RPMI8226 (cell line): ENCODE measurements at places on chromosomes 2 and 18.

DNA sequence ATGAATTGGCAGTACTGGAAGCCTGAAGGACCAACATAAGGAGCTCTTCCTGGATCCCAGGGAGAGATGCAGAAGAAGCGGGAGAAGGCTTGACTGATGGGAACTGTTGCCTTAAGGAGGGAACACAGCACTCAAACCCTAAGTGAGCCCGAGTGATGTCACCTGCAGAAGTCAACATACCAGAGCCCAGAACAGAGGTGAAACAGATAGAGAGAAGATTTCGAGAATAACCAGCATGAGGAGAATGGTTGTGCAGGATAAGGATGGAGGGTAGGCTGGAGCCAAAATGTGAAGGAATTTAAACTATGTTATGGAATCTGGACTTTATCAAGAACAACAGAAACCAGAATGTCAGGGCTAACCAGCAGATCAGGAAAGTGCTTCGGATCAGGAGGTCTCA is 463.1 kb upstream of the DDX18 start:
- DNase-seq = no peak

DNA sequence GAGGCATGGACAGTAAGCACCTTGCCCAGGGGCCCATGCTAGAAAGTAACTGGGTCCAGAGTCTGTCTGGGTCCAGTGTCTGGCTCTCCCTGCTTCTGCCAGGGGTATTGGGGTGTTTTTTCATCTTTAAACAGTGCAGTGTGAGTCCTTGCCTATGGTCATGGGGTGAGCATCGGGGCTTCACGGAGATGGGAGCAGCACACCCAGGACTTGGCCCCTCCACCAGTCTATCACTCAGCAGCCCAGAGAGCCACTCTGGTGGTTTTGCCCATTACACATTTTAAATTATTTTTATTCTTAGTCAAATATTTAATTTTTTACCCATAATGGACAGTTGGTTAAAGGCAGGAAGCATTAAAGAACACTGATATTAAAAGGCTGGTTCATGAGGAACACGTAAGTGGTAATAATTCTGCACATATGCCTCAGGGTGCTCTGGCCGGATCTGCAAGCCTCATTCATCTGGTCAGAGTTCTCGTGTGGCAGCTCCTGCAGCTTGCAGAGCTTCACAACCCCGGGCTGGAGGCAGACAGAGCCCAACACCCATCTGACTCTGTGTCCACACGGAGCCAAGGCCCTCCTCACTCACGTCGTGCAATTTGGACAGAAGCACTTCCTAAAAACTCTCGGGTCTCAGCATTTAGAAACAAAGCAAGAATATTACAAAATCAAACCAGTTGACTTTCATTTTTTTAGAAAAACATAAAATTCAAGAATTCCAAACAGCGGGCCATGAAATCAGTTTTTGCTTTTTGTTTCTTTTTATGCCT is 204.1 kb downstream of the CTIF start:
- DNase-seq = no peak

DNA sequence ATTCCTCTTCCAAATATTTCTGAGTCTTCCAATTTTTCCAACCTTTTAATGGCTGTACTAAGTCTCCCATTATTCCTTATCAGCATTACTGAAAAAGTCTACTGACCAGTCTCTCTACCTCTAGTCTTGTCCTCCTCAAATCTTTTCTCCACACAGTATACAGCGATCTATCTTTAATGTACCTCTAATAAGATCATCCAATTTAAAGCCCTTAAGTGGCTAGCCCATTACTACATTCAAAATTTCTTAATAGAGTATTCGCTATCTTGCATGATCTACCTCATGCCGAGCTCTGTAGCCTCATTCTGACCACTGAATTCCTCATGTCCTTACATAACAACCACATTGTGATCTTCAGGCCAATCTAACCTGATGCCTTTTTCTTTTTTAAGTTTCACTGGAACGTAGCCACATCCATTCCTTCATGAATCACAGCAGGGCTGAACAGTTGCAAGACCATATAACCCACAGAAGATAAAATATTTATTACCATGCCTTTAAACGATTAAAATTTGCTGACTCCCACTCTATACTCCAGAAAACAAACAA is 57.9 kb downstream of the SLC66A3 start:
- no peak for DNase-seq

DNA sequence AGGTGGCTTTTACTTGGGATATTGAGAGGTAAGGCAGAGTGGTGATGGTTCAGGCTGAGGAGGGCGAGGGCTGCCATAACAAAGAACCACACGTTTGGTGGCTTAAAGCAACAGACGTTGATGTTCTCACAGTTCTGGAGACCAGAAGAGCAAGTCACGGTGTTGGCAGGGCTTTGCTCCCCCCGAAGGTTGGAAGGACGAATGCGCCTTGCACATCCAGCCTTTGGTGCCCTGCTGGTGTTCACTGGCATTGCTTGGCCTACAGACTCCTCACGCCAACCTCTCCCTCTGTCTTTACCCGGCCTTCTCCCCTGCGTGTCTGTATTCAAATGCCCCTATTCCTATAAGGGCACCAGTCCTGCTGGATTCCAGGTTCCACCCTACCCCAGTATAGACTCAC is 125.4 kb downstream of the TPO start:
- peak; percentile 44 for DNase-seq

DNA sequence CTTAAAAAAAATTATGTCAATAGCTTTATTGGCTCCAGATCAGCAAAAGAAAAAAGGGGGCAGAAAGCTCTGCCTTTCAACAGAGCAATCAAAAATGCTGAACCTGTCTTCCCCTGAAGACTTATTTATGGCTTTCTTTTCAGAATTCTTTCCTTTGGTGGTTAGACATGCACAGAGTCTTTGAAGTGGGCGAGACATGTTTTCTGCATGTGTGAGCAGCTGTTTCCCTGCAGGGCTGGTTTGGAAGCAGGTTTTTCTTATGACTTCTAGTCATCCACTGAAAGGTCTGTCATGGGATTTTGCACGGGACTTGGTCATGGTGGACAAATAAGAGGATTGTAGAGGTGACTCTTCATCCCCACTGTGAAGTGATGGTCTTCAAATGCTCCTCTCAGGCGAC is 160.3 kb downstream of the VAPA start:
- no peak for DNase-seq

- DNase-seq = no peak
These were observed 290.8 kb downstream of the GBX2 start for GRCh38 chr2:235877275-235877802.

- DNase-seq = no peak
These were observed 20.3 kb downstream of the RALB start for GRCh38 chr2:120272763-120273481.

DNA sequence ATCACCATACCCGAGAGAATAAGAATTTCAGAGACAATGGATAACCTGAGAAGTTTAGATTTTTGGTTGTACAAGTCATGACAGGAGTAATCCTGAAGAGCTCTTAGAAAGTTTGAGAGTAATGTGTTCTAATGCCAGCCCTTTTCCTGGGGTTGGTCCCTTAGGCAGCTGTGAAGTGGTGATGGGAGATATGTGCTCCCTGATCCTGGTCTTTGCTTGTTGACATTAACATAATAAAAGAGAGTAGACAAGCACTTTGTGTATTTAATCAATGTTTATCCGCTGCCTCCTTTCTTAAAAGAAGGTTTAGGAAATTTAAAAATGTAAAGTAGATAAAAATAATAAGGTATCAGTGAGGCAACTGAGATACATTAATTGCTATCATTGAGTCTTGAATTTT is 13.8 kb upstream of the DSC3 start:
- no peak for DNase-seq

DNA sequence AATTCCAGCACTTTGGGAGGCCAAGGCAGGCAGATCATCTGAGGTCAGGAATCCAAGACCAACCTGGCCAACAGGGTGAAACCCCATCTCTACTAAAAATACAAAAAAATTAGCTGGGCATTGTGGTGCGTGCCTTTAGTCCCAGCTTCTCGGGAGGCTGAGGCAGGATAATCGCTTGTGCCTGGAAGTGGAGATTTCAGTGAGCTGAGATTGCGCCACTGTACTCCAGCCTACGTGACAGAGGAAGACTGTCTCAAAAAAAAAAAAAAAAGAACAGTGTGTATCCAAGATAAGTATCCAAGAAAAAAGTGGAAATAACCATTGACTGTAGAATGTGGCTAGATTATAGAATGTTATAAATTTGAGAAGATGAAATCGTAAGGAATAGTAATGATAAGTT is 142.1 kb downstream of the FAM124B start:
- DNase-seq = no peak

DNA sequence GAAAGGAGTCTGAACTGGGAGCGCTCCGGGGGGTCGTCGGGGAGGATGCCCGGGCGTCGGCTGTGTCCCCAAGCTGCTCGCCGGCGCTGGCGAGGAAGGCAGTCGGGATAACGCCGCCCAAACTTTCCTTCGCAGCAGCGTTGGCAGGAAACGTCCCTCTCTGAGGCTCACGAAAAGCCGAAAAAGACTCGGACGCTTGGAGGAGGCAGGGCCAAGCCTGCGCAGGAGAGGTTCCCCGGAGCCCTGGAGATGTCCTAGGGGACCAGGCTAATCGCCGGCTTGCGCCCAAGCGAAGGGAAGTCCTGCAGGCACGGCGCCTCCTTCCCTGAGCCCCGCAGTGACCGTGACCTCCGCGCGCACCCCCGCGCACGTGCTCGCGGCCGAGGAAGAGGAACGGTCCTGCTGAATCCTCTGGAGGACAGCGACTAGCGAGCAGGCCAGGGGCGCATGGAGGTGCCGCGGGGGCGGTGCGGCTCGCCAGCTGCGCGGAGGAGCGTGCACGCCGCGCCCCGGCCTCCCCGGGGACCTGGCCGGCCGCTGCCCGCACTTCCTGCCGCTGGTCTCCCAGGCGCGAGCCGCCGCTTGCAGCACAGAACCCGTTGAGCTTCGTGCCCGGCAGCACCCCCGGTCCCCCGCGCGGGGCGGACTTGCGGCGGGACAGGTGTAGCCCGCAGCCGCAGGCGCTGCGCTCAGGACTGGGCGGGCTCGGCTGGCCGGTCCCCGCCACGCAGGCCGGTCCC is at the start of gene SH3RF3:
TSS of gene SH3RF3 (plus strand) at position 590 of the 740 bp plus-strand sequence.
- peak; percentile 59 for DNase-seq

GRCh38 chr2:72745679-72746368 is 80.0 kb downstream of the EXOC6B start:
- DNase-seq = peak; percentile 56

DNA sequence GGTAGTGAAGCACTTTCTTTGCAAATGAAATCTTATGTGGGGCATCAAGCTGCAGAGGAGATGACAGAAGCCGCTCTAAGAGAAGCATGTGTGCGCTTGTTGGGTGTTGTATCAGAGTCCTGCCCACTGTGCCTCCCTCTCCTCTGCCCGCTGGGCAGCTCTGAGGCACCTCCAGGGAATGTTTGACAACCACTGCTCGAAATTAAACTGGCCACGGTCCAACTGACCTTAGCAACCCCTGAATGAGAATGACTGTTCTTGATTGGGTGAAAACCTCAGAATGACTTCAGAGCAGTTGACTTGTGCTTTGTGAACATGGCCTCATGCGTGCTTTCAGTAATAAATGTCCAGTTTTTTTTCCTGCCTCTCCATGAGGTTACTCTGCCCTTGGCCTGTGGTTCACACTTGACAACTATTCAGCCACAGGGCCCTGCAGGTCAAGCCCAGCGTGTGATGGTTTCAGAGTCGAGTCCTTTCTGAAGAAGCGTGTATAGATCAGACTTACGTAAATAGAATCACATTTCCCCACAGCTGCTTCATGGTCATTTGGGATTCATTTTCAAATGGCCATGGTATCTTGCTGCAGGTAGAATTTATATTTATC is 94.9 kb downstream of the SLC4A3 start:
- DNase-seq = no peak

GRCh38 chr2:96529376-96530143 is 7.0 kb upstream of the ARID5A start:
- no peak for DNase-seq

DNA sequence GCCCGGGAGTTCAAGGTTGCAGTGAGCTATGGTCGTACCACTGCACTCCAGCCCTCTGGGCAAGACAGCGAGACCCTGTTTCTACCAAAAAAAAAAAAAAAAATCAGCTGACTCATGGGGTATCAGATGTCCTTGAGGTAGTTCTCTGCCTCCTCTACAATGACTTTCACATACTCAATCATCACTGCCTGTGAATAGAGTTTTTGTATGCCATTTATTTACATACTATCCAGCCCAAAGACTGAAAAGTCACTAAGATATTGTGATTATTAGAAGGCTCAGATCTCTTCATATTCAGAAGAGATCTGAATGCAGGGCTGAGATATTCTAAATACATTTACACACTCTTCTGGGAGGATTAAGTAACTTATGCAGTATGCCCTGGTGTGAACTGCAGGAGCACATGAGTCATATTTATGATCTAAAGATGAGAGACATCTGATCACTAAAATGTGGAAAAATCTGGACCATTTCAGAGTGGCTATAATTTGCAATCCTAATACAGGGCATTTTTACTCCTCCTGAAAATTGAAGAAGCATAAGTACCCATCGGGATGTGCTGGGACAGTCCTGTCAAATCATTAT is 38.9 kb downstream of the KLF7 start:
- no peak for DNase-seq

GRCh38 chr18:36328385-36328858 is 30.9 kb downstream of the FHOD3 start:
- no peak for DNase-seq

DNA sequence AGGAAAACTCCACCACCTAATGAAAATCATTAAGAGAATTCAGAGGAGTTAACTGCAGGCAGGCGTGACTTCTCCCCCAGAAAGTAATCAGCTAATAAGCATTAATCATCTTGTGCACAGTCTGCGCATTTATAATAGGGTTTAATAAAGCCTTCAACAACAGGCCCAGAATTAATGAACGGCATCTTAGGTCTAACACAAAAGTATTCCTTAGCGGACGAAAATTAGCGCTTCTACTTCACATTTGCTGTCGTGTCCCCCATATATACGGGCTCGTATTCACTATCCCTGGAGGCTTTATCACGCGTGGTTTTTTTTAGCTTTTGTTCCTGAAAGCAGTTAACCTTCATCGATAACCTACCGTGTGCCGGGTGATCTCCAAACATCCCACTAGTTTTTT is 1.8 kb downstream of the ATP8B1 start:
- DNase-seq = no peak

GRCh38 chr2:241511091-241511741 is 2.8 kb upstream of the STK25 start:
- no peak for DNase-seq

GRCh38 chr18:23943104-23943503 is 71.5 kb upstream of the TTC39C start:
- no peak for DNase-seq

GRCh38 chr2:168568476-168569267 is 112.6 kb downstream of the CERS6 start:
- DNase-seq = no peak

- DNase-seq = no peak
These were observed 205.2 kb upstream of the HDAC4 start for GRCh38 chr2:239605976-239606375.

GRCh38 chr2:43408407-43409160 is 182.2 kb upstream of the ZFP36L2 start:
- DNase-seq = peak; percentile 84

GRCh38 chr2:199315299-199316179 is 142.2 kb downstream of the SATB2 start:
- peak; percentile 36 for DNase-seq
